ENCODE measurements at places on chromosomes 2 and 18. TPM values are rescaled to one million over a fixed set of nuclear protein-coding genes. Genes with fewer than 3 reads are reported as not detected.

- DNase-seq, result no peak
These were observed 823 bp upstream of the GORASP2 start for GRCh38 chr2:170928036-170928823.

DNA sequence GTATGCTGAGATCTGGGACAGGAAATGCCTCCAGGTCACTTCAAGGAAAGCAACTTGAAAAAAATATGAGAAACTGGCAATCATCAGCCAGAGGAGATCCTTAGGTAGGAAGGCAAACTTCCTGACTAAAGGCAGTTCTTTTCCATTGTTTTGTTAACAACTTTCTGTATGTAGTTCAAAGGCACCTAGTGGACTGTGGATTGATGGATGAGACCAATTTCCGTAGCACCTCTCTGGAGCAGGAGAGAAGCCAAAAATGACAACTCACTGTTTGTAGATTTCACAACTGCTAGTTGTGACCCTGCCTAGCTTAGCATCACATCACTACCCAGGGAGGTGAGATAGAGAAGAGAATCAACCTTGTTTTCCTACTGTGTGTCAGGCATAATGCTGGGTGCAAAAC, 21.8 kb upstream of the NOSTRIN start:
- no peak for DNase-seq

DNA sequence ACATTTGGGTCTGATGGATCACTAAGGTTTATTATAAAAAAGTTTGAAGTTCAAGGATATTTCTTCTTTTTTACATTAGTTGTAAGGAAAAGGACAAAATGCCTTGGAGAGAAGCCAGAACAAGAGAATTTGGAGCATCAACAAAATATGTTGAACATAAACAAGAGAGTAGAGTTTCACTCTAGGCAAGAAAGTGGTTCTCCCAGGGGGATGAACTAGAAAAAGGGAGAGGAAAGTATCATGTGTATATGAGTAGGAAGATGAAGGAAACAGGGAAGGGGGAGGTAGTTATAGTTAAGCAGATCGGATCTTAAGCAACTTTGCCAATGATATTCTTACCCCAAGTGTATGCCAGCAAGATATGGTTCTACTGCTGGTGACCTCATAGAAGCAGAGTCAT, 63.8 kb upstream of the GALNT3 start:
- DNase-seq, result no peak

- DNase-seq, result no peak
These were observed 105.1 kb upstream of the NOL4 start for GRCh38 chr18:34329840-34330239.

- DNase-seq, result no peak
These were observed 118.3 kb downstream of the CAPN13 start for GRCh38 chr2:30688956-30689401.

DNA sequence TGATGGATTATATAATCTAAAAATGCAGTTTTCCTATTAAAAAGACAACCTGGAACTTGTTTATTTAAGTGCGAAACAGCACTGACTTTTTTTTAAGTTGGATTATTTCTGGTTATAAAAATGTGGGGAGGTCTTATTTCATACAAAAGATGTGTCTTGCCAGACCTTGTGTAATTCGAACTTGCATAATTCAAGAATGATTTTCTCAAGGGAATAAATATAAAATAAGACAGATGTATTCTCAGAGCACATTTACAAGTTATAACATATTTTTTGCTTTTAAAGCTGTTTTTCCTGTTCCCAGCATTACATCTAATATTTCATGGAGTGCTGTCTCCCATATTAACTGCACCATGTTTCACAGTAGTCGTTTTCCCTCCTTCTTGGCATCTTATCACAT, 263.1 kb downstream of the CDH20 start:
- no peak for DNase-seq

- no peak for DNase-seq
These were observed 24.2 kb downstream of the TMEM18 start for GRCh38 chr2:652881-653480.

DNA sequence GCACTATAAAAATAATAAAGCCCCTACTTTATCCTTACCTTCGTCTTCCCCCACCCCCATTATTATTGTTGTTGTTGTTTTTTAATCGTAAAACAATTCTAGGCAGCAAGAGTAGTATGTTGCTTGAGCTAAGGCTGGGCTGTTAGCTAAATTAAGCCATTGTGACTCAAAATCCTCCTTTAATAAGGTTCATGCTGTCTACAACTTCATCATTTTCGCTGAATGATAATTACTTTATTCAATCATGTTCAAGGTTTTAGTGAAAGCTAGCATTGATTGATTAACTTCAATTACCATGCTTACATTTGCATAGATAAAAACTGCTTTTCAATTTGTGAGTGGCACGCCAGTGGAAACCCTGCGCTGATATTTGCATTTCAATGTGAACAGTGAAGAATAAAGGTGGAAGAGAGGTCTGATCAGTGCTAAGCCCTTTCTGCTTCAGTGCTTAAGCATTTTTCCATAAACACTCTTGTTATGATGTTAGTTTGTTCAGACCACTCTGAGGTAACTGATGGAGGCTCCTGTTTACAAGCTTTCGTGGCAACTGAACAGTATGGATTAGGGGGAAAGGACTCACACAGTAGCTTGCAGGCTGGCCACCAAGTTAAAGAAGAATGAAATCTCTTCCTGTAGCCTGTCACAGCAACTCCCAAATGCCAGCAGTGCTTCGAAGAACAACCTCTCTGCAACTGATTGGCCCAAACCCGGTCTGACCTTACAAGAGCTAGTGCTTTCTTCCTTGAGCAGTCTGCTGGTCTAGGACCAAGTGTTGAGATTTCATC, 156.8 kb downstream of the GPD2 start:
- no peak for DNase-seq

DNA sequence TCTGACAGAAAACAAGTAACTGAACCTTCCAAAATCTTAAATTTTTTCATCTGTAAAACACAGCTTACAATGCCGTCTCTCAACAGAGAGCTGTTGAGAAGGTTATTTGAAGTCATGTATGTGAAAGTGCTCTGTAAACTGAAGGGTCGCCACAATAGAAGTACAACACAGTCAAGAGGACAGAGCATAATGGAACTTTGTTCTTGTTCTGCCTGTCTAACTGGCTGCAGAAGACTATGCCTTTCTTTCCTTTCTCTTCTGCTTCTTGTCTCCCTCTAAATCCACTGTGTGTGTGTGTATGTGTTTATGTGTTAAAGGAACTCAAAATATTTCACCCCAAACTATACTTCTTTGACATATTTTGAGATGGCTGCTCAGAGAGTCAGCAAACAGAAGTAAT, 365.8 kb upstream of the RND3 start:
- no peak for DNase-seq

DNA sequence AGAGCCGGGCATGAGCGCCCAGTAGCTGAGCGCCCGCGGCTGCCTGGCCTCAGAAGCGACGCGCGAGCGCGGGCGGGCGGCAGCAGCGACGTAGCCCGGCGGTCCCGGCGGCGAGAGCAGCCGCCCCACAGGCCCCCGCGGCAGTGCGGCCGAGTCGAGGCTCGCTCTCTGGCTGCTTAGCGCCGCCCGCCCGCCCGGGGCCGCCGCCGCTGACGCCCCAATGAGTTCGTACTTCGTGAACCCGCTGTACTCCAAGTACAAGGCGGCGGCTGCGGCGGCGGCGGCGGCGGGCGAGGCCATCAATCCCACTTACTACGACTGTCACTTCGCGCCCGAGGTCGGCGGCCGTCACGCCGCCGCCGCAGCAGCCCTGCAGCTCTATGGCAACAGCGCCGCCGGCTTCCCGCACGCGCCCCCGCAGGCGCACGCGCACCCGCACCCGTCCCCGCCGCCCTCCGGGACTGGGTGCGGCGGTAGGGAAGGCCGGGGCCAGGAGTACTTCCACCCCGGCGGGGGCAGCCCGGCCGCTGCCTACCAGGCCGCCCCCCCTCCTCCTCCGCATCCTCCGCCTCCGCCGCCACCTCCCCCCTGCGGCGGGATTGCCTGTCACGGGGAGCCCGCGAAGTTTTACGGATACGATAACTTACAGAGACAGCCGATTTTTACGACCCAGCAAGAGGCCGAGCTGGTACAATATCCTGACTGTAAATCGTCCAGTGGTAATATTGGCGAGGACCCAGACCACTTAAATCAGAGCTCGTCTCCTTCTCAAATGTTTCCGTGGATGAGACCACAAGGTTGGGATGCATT, 847 bp downstream of the HOXD8 start:
- peak; percentile 37 for DNase-seq

DNA sequence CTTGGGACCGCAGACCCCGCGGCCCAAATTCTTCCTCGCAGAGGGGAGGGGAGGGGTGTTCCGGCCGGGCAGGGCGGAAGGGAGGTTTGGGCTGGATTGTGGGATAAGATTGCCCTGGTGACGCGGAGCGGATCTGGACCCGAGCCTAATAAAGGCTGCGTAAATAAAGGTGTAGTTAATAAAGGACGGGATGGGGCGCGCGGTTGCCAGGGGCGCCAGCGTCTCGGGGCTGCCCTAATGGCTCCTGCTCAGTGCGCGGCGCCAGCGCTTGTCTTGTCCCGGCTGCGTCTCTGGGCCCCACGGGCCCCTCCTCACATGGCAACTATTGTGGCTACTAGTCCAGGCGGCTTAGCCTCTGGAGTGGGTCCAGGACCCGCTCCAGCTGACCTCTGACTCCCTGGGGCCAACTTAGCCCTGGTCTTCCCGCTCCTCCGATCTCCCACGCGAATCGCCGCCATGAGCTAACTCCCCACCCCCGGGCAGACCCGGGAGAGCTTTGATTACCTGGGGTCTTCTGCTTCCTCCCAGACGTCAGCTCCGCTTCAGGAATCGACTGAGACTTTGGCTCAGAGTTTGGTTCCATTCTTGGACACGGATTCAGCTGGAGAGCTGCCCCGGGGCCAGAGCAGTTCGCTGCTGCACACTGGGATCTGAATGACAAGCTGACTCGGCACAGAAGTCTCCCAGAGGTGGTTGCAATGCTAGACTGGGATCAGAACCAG, 36.5 kb downstream of the SLC25A52 start:
- peak; percentile 7 for DNase-seq

DNA sequence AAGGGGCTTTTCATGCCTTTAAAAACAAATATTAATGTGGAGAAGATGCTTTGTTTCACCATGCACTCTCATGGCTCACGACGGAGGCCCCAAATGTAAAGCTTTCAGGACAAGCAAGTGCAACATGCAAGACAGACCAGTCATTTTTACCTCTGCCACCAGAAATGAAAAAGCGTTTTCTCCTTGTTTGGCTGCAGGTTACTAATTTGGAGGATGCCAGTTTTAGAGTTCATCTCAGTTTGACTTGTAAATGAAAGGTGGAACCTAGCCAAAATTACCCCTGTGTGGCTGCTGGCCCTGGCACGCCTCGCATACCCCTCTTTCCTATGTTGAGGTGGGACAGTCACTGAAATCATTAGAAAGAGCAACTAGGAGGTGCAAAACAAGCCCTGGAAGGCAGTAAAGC, 138.6 kb downstream of the BCL2 start:
- DNase-seq, result no peak

- no peak for DNase-seq
These were observed 184.8 kb downstream of the NR4A2 start for GRCh38 chr2:156147594-156148330.

- DNase-seq, result no peak
These were observed 74.5 kb downstream of the DTNB start for GRCh38 chr2:25598911-25599310.

- DNase-seq, result no peak
These were observed 34.1 kb downstream of the LANCL1 start for GRCh38 chr2:210442457-210442856.

DNA sequence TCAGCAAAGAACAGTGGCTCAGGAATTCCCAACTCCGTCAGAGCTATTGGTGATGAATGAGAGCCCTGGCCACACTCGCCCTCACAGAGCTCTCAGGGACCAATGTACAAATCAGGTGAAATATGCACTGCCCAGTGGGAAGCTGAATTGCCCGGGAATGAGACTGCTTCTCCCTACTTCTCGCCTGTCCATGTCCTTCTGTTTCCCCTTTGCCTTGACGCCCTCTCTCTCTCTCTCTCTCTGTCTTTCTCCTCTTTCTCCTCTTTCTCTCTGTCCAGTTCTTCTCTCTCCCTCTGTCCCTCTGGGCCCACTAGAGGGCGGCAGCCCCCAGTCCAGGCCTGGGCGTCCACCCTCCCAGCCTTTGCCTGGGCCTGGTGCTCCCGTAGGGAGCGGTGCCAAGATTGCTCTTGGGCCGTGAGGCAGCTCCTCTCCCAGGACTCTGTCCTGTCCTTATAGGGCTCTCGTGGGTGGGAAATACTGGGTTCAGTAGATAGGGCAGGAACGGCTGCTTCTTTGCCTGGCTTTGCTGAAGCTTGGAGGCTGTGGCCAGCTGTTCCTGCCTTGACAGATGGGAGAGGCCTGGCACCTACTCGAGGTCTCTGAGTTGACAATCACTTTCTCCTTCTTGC, 28.4 kb upstream of the PUM2 start:
- DNase-seq, result no peak

DNA sequence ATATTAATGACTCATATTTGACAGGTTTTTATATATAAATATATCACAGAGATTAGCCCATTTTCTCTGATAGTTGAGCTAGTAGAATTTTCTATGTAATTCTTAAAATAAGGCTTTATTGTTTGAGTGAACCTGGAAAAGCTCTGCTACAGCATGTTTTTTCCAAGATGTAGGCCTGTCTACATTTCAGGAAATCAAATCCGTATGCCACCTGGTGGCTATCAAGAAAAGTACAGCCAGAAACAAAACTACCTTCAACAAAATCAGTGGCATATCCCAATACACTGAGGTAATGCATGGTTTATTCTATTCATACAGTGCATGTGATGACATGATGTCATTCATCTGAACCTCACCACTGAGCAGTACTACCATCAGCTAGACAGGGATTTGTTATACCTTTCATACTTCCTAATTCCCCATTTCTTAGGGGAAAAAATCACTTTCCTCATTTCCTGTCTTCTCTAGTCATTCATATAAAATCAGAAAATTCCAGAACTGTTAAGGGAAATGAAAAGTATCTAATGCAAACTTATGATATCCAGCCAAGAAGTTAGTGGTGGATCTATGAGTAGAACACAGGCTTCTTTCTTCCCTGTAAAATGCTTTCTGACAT, 310.4 kb upstream of the SYT4 start:
- no peak for DNase-seq

GRCh38 chr2:229314117-229314516, 43.0 kb upstream of the PID1 start:
- no peak for DNase-seq

DNA sequence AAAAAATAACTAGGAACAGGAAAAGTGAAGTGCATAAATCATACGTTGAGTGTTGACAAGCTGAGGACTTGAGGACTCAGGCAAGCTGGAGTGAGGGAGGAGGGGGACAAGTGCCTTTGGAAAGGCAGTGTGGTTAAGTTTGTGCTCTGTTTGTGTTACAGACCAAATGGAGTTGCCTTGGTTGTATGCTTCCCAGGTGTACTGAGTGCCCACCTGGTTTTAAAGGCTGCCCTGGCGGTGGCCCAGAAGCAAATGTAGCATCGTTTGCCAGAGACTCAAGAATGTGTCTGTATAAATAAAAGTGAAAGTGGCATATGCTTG, 240.9 kb downstream of the PRKCE start:
- DNase-seq, result no peak

GRCh38 chr2:28074137-28074536, 183.6 kb downstream of the BABAM2 start:
- DNase-seq, result no peak

The CHRNG gene
- total RNA-seq, result not detected

The ADRA2B gene
- 0.29 TPM for total RNA-seq

The IL36G gene
- not detected for total RNA-seq

The LGALSL gene
- 4.1 TPM for total RNA-seq

The STK16 gene
- total RNA-seq, result 30.7 TPM

The UGT1A9 gene
- total RNA-seq, result not detected

The ERMN gene
- 2.0 TPM for total RNA-seq

The MTCL1 gene
- 0.43 TPM for total RNA-seq

The CDH2 gene
- 0.10 TPM for total RNA-seq

The TXNL1 gene
- 86.6 TPM for total RNA-seq

The STARD6 gene
- not detected for total RNA-seq

The TMEM198 gene
- 3.5 TPM for total RNA-seq

The GRP gene
- total RNA-seq, result not detected

The IL18R1 gene
- total RNA-seq, result 21.8 TPM
